ENCODE measurements at places on chromosomes 1 and 21.

- peak; percentile 63 for DNase-seq
Observed at GRCh38 chr1:10253755-10254154, 43.4 kb downstream of the KIF1B start.

- no peak for DNase-seq
Observed at GRCh38 chr1:204361341-204361771, 1.6 kb upstream of the PLEKHA6 start.

GRCh38 chr21:44880405-44881197, 7.1 kb upstream of the PTTG1IP start:
- no peak for DNase-seq

- peak; percentile 34 for DNase-seq
Observed at GRCh38 chr1:167795810-167796740, 74.3 kb downstream of the MPZL1 start.

DNA sequence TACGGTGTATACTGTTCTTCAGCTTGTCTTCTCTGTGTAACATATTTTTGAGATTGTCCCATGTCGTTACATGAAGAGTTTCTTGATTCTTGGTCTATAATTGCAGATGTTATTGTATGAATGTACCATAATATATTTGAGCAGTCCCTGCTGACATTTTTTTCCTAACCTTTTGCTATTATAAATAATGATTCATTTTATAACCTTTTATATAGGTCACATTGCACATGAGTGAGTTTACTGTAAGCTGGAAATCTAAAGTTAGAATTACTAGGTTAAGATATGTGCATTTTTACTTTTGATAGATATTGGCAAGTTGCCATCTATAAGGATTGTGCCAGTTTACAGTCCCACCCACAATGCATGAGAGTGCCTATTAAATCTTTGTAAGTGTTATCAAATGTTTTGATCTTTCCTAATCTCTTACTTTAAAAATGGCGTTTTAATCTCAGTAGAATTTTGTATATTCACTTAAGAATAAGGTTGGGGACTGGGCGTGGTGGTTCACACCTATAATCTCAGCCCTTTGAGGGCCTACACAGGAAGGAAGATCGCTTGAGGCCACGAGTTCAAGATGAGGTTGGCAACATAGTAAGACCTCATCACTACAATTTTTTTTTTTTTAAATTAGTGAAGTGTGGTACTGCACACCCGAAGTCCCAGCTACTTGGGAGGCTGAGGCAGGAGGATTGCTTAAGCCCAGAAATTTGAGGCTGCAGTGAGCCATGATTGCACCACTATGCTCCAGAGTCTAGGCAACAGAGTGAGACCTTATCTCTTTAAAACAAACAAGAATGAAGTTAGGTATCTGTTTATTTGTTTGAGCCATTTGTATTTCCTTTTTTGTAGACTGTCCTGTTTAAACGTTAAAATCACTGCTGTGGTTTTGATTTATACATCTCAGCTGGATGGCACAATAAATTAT, 36.5 kb downstream of the ZMYM1 start:
- no peak for DNase-seq

DNA sequence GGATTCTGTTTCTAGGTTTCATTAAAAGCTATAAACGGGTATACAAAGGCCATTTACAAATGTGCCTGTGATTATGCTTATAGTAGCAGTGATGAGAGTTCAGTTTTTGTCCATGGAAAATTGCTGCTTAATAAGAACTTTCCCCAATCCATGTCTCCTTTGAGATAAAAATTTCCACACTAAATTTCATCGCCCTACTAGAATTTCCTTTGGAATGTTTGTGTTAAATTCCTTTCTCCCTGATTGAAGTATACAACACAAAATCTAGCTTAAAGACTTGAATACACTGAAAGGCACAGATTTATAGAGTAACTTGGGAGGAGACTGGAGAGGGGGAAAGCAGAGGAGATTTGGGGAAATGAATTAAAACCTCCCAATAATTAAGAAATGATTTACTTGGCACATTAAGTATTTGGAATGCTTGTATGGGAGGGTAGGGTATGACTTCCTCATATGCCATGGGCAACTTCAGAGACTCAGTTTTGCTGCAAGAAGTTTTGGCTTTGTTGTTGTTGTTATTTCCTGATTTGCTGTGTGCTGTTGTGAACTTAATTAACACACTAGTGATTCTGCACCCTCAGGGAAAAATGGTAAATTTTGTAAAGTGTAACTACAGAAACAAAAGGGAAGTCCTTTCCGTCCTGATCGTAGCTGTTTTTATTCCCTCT, 157.6 kb upstream of the LMO4 start:
- no peak for DNase-seq

DNA sequence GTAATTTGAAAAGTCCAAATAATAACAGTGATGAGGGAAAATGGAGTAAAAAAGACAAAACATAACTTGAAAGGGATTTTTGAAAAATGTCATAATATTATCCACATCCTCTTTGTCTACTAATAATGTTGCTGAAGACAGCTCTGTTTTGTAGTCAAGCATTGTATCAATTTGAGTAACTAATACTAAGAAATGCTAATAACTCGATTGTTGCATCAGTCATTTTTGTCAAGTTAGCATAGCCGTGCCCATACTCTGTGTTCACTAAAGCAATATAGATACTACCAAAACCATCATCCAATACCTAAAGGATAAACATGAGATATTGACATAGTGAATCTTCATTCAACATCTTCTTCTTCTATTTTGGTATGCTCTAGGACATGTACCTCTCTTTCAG, 17.3 kb downstream of the PDC start:
- no peak for DNase-seq

GRCh38 chr1:115606305-115606704, 35.5 kb upstream of the VANGL1 start:
- DNase-seq, result no peak

- no peak for DNase-seq
Observed at GRCh38 chr1:219958875-219959417, 30.6 kb upstream of the SLC30A10 start.

DNA sequence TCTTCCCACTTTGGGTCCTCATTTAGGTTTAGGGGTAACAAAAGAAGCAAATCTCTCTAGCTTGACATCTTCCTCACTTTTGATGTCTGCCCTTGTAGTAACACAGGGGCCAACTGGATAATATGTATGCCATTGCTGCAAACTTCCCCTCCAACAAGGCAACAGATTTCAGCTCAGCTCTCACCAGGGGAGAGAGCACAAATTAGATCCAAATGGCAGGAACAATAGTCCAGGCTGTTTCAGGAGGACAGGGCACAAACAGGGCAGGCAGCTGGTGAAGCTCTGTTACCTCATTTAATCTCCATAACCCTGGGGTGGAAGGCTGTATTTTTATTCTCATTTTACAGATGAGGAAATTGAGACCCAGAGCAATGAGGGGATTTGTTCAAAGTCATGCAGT, 4.3 kb upstream of the PIK3R3 start:
- DNase-seq, result no peak

GRCh38 chr21:42218836-42219605, at the start of gene ABCG1:
ABCG1 (plus strand) TSS chr21:42219140; CDS start chr21:42219263, 123 bp downstream.
- DNase-seq, result no peak

DNA sequence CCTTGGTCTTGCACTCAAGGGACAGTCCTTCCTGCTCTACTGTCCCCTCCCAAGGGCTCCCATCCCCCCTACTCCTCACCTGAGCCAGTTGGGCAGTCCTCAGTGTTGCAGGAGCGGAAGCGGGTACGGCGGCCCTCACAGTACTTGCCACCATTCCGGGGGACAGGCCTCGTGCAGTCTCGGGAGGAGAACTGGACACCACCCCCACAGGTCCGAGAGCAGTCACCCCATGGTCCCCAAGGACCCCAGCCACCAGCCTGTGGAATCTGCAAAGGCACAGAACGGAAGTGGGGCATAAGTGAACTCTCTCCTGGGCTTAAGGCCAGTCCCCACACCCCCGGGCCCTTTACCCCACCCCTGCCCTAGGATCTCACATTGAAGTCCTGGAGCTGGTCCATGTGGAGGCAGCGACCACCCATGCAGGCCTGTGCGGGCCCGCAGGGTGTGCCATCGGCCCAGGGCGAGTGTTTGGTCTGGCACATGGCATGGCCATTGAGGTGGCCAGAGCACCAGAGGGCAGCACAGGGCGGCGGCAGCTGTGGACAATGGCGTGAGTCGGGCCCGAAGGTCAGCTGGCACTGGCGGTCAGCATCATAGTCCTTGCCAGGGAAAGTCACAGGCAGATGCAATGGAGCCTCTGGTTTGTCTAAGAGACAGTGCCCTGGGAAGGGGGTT, 5.2 kb downstream of the ADAMTS4 start:
- no peak for DNase-seq

DNA sequence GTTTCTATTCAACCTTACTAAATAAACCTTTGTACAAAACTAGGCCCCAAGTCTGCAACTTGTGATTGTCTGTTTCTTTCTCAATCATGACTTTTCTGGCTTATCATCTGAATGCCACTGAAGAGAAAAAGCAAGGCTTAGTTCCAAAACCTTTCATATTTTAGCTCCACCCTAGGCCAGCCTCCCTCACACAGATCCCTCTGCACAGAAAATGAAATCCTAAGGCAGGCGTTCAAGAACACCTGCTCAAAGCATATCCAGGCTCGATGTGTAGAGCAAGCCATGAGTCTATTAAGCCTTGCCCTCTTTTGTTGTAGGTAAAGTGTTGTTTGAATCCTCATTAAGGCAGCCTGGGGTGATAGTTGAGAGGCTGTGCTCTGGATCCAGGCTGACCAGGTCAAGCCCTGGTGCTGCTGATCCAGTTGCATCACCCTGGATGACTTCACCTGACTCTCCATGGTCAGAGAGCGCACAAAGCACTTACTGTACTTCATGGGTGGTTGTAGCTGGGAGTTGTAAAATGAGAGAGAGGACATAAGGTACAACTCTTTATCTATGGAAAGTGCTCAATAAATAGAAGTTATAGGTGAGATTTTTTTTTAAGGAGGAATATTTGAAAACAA, 39.0 kb downstream of the FYB2 start:
- no peak for DNase-seq

DNA sequence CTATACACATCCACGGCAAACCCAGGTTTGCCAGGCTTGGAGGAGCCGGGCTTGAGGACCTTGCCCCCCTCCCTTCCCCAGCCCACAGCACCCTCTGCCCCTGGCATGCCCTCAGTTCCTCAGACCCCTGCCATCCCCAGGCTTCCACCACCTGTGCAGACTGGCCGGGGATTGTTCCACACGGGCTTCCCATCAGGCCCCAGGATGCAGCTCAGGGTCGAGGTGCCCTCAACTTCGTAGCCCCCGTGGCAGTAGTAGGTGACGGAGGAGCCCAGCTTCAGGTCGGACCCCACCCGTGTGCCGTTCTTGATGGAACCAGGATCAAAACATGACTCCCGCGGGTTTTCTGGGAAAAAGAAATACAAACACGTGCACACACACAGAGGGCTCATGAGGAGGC, 163.8 kb downstream of the ZSCAN20 start:
- DNase-seq, result no peak

DNA sequence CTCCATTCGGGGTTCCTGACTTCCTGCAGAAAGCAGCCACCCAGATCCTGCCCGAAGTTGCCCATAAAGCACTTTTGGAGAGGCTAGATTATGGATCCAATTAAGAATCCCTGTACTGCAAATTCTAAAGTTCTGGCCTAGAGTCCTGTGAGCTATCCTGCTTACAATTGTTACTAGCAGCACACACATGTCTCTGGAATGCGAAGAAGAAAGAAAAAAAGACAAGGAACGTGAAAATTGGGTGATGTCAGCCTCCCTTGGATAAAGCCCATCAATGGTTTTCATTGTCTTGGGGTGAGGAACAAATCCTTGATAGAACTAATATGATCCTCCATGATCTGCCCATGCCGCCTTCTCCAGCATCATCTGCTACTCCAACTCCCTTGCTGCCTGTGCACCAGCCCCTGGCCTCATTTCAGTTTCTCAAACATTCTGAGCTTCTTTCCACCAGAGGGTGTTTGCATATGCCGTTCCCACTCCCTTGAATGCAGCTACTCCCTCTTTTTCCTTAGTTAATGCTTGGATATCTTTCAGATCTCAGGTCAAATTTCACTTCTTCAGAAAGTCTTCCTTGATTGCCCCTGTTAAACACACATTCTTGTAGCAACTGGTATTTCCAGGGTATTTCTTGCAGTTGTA, 94.0 kb downstream of the ST6GALNAC5 start:
- no peak for DNase-seq

- no peak for DNase-seq
Observed at GRCh38 chr1:167929725-167930124, 6.8 kb upstream of the DCAF6 start.

DNA sequence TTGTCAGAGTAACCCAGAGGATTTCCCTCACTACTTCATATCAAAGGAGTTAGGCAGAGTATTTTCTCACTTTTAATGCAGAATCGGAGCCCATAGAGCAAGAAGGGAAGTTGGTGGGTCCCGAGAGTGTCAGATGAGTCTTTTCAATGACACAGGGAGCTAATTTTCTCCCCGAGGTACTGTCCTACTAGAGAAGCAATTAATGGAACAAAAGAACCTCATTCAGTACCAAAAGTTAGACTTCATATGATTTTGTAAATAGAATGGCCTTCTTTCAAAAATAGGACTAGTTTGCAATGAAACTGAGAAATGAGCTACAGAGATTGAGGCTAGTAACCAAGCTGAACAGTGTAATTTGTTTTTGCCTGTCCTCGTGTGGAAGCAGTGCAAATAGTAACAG, 3.9 kb downstream of the NCAM2 start:
- no peak for DNase-seq

- no peak for DNase-seq
Observed at GRCh38 chr1:37237948-37238347, 203.6 kb upstream of the GRIK3 start.

GRCh38 chr1:59061876-59062275, 235.0 kb upstream of the FGGY start:
- peak; percentile 85 for DNase-seq

DNA sequence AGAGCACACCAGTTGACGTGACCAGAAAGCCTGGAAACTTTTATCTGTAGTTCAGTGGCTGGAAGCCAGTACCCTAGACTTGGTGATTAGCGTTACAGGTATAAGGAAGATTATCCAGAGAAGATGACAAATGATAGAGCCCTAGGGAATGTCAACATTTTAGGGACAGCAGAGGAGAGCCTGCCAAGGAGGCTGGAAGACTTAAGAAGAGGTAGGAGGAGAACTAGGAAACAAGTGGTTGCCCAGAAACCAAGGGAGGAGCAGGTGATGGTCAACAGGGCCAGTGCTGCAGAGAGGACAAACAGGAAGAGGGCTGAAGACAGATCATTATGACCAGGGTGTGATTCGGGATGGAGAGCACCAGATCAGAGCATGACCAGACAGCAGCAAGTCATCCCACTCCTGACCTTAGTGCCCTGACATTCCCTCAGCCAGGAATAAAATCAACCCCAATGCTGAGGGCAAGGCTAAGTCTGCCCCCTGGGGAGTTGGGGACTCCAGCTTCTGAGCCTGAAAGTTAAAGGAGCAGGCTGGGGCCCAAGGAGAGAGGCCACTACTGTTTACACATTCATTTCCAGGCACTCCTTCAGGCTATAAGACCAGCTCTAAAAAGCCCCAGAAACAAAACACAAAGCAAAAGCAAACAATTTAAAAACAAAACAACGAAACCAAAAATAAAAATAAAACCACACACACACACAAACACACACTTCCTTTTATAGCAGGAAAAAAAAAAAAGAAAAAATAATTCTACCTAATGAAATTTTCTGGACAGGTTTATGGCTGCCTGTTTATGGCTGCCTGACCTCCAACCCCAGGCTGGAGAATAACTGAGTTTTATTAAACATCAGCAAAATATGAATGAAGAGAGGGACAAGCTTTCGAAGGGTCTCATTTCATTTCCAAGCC, 48.6 kb upstream of the LRRC52 start:
- DNase-seq, result no peak
